ENCODE measurements at places on chromosomes 2 and 18. TPM values are rescaled to one million over a fixed set of nuclear protein-coding genes. Genes with fewer than 3 reads are reported as not detected.

Gene ABCG5
- 4.0 TPM for total RNA-seq

- DNase-seq, result no peak
- no peaks in the 10 kb centered on the region for H3K4me1 ChIP-seq
- no peak overlapping the region for H3K27ac ChIP-seq
- H3K4me3 ChIP-seq, result no peak overlapping the region
- H3K27me3 ChIP-seq, result no peaks in the 10 kb centered on the region
Measured at GRCh38 chr2:101401326-101401665, 14.0 kb upstream of the CREG2 start.

- peak overlapping the region; percentile 86 for H3K27ac ChIP-seq
- no peaks in the 10 kb centered on the region for H3K27me3 ChIP-seq
- H3K4me3 ChIP-seq, result peak overlapping the region; percentile 82
- H3K36me3 ChIP-seq, result no peaks in the 10 kb centered on the region
- H3K4me1 ChIP-seq, result peaks cover 12% of the 10 kb centered on the region
Measured at GRCh38 chr18:50558948-50559751, 737 bp upstream of the MAPK4 start.

GRCh38 chr18:32310101-32310500 is 120.3 kb downstream of the MEP1B start:
- no peaks in the 10 kb centered on the region for H3K27me3 ChIP-seq
- H3K4me3 ChIP-seq, result no peak overlapping the region
- peak overlapping the region; percentile 78 for H3K27ac ChIP-seq
- no peaks in the 10 kb centered on the region for H3K36me3 ChIP-seq
- peaks cover 24% of the 10 kb centered on the region for H3K4me1 ChIP-seq
- DNase-seq, result no peak

Gene C2orf15
- 0.32 TPM for total RNA-seq

Gene ZEB2
- 74.6 TPM for total RNA-seq

DNA sequence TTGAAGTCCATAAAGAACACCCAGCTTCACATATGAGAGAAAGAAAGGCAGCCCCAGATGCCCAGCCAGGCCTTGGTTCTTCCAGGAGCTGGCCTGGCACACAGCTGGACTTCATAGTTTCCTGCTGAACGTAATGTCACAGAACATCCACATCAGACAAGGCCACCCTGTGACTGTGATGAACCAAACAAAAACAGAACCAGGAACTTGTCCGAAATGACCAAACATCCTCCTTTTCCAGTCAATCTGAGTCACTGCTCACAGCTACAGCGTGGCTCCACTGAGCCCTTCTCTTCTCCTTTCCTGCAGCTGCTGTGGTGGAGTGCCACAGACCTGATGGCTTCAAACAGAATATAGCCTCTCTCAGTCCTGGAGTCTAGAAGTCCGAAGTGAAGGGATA is 45.4 kb upstream of the PAPOLG start:
- no peaks in the 10 kb centered on the region for H3K27me3 ChIP-seq
- no peaks in the 10 kb centered on the region for H3K4me1 ChIP-seq
- no peak overlapping the region for H3K4me3 ChIP-seq
- peak; percentile 63 for DNase-seq
- H3K27ac ChIP-seq, result no peak overlapping the region
- H3K36me3 ChIP-seq, result no peaks in the 10 kb centered on the region

Gene RMDN2
- total RNA-seq, result 0.21 TPM

Gene IL1RN
- total RNA-seq, result not detected

DNA sequence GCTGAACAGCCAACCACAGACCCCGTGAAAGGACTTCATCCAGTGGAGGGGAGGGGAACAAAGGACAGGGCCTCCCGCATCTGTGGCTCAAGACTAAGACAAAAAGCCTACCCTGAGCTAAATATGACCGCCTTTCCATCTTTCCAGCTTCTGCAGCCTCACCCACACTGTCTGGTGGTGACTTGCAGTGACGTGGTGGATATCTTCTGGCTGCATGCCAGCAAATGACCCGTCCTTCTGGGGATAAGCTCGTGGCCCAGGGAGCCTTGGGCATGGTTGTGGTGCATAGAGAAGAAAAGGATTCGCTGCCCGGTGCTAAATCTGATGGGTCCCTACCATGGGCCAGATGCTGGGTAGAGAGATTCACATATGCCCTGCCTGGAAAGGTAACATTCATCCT is 8.7 kb upstream of the NGEF start:
- H3K4me3 ChIP-seq, result no peak overlapping the region
- no peaks in the 10 kb centered on the region for H3K36me3 ChIP-seq
- no peaks in the 10 kb centered on the region for H3K27me3 ChIP-seq
- no peak overlapping the region for H3K27ac ChIP-seq
- no peak for DNase-seq
- H3K4me1 ChIP-seq, result no peaks in the 10 kb centered on the region

- no peaks in the 10 kb centered on the region for H3K4me1 ChIP-seq
- H3K36me3 ChIP-seq, result peaks cover 72% of the 10 kb centered on the region
- DNase-seq, result no peak
- no peak overlapping the region for H3K27ac ChIP-seq
Measured at GRCh38 chr2:28929581-28929980, 35.1 kb downstream of the WDR43 start.

Gene G6PC2
- not detected for total RNA-seq

DNA sequence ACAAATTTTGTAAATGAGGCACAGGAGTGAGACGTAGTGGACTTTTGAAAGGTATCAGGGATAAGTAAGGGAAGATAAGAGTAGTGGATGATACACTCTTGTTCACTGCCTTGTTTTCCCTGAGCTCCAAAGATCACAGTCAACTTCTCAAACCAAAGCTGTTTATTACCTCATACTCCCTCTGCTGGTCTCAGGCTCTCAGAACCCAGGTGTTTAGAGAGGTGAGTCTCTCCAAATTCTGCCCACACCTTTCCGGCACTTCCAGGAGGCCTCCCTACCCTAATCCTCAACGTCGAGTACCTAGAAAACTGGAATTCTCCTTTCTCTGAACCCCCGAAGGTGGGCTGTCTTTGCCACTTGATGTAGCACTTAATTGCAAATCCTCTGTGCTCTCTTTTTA is 621.1 kb downstream of the BCL11A start:
- H3K4me1 ChIP-seq, result no peaks in the 10 kb centered on the region
- no peak for DNase-seq
- H3K27me3 ChIP-seq, result no peaks in the 10 kb centered on the region
- H3K36me3 ChIP-seq, result no peaks in the 10 kb centered on the region

DNA sequence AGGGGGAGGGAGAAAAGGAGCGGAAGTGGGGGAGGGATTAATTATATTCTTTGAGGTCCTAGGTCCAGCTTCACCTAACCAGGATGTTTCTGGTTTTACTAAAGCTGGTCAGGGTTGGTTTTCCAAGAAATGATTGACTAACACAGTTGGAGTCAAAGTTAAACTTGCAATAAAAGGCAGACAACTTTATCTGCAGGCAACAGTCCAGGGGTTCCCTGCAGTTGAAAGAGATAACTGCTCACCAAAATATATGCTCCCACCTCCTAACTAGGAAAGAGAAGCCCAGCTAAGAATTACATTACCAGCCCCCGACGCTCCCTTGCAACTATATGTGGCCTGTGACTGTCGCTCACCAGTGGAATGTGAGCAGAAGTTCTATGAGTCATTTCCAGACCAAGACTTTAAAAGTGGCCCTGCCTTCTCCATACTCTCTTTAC is 140.0 kb upstream of the PKDCC start:
- no peaks in the 10 kb centered on the region for H3K36me3 ChIP-seq
- peaks cover 14% of the 10 kb centered on the region for H3K4me1 ChIP-seq
- H3K4me3 ChIP-seq, result no peak overlapping the region
- no peaks in the 10 kb centered on the region for H3K27me3 ChIP-seq
- no peak overlapping the region for H3K27ac ChIP-seq
- no peak for DNase-seq

GRCh38 chr18:42937436-42937835 is 178.0 kb downstream of the RIT2 start:
- no peak for DNase-seq
- H3K27ac ChIP-seq, result no peak overlapping the region
- no peaks in the 10 kb centered on the region for H3K4me1 ChIP-seq
- no peak overlapping the region for H3K4me3 ChIP-seq

DNA sequence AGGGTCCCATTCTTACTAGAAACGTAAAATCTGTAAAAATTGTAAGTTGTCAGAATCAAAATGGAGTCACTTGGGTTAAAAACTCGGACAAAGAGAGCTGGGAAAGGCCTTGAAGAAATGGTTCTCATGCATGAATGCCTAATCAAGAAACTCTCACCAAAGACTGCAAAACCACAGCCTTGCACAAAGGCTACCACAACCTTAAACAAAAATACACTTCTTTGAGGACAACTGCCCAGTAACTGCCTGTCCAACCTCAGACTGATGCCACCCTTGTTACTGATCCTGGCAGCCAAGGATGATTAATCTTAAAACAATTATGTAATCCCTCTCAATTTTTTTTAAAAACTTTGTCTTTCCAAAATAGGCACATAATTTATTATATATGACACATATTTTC is 299.3 kb downstream of the CCDC85A start:
- DNase-seq, result no peak
- no peaks in the 10 kb centered on the region for H3K36me3 ChIP-seq
- no peaks in the 10 kb centered on the region for H3K4me1 ChIP-seq
- H3K27me3 ChIP-seq, result no peaks in the 10 kb centered on the region

GRCh38 chr2:74183878-74184277 is 5.2 kb upstream of the MOB1A start:
- no peaks in the 10 kb centered on the region for H3K36me3 ChIP-seq
- no peak overlapping the region for H3K27ac ChIP-seq
- DNase-seq, result no peak
- no peak overlapping the region for H3K4me3 ChIP-seq

DNA sequence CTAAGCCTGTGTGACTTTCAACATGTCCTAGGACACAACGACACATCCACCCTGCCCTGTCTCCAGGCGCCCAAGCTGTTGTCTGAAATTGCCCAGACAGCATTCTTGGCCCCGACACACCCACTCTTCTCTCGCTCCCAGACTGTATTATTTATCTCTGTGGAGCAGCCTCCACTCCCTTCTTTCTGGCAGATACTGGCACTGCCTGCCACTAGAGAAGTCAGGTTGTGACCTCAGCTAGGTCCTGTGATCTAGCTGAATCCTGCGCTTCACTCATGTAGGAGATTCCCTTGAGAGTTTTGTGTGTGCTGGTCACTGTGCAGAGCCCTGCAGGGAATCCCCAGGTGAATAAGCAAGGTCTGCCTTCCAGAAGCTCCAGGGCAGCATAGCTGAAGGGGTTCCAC is 77.1 kb upstream of the TNP1 start:
- no peaks in the 10 kb centered on the region for H3K36me3 ChIP-seq
- H3K27me3 ChIP-seq, result no peaks in the 10 kb centered on the region

Gene FTCDNL1
- total RNA-seq, result 3.4 TPM

Gene GPD2
- 20.0 TPM for total RNA-seq

- DNase-seq, result peak; percentile 89
- H3K27ac ChIP-seq, result peak overlapping the region; percentile 98
- no peaks in the 10 kb centered on the region for H3K36me3 ChIP-seq
Measured at GRCh38 chr2:85750587-85751575, 2.9 kb upstream of the ATOH8 start.

DNA sequence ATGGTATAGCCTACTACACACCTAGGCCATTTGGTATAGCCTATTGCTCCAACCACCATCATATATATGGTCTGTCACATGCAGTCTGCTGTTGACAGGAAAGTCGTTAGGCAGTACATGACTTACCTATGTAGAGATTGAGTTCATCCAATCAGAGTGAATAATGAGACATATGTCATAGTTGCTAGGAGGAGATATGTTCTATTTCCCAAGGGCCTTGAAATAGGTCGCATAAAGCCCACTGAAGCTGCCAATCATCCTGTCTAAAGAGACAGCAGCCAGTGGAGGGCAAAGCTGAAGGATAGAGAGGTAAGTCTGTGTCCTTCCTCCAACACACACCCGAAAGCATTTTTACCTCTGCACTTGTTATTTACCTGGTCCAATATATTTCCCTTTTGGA is 263.4 kb downstream of the PTPRM start:
- no peaks in the 10 kb centered on the region for H3K36me3 ChIP-seq
- no peaks in the 10 kb centered on the region for H3K4me1 ChIP-seq
- H3K4me3 ChIP-seq, result no peak overlapping the region

DNA sequence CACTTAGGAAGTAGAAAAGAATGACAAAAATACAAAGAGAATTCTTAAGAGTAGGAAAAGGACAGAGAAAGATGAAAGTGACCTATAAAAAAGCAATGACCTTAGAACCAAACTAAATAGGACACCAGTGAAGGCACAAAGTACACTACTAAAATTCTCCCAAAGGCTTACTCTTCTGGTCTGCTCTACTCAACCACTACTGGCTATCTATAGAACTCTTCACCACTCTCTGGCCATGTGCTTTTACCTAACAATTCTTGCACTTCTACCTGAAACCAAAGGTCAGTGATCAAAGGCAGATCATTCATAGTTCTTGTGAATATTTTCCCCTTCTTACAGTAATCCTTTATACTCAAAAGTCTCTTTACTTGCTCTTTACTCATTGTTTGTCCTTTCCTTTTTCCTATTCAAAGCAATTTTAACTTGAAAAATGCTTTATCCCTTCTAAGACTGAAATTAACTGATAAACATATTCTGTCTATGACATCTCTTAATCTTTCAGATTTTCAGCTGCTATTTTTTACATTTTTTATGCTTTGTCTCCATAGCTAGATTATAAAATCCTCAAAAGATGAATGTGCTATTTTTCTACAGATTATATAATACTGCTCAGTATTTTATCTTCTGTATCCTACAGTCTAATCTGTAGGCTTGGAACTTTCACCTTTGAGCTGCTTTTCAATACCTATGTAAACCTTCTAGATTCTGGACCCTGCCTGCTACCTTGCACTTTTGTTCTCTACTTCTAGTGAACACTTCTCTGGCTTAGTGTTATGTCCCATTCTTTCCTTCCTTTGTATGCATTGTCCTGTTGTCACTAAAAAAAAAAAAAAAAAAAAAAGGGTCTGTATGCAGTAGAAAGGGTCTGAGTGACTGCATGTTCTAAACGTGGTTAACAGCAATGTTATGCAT is 64.6 kb downstream of the NCKAP1 start:
- no peaks in the 10 kb centered on the region for H3K27me3 ChIP-seq
- H3K27ac ChIP-seq, result no peak overlapping the region
- peaks cover 3% of the 10 kb centered on the region for H3K36me3 ChIP-seq
- no peaks in the 10 kb centered on the region for H3K4me1 ChIP-seq
- no peak overlapping the region for H3K4me3 ChIP-seq

GRCh38 chr18:417495-417894 is 83.0 kb downstream of the COLEC12 start:
- H3K4me3 ChIP-seq, result no peak overlapping the region
- no peak overlapping the region for H3K27ac ChIP-seq
- DNase-seq, result no peak

Gene SPP2
- not detected for total RNA-seq

- no peak for DNase-seq
- no peaks in the 10 kb centered on the region for H3K27me3 ChIP-seq
- H3K27ac ChIP-seq, result no peak overlapping the region
- H3K4me3 ChIP-seq, result no peak overlapping the region
Measured at GRCh38 chr18:67151366-67151765, 365.2 kb downstream of the DSEL start.

GRCh38 chr2:239936838-239937581 is 88.1 kb downstream of the NDUFA10 start:
- no peak overlapping the region for H3K27ac ChIP-seq
- DNase-seq, result no peak
- H3K4me3 ChIP-seq, result no peak overlapping the region

GRCh38 chr2:222548992-222549391 is 106.9 kb downstream of the FARSB start:
- no peak overlapping the region for H3K27ac ChIP-seq
- H3K4me1 ChIP-seq, result no peaks in the 10 kb centered on the region
- H3K27me3 ChIP-seq, result no peaks in the 10 kb centered on the region

Measured in ascending aorta (tissue), 2 donors.